Fibroblast of villous mesenchyme (primary cell): ENCODE measurements at places on chromosomes 2 and 18. TPM values are rescaled to one million over a fixed set of nuclear protein-coding genes. Genes with fewer than 3 reads are reported as not detected.

ARHGEF4 gene
- total RNA-seq: 0.32 and 0.86 TPM in 2 replicates

TLX2 gene
- not detected in 2 replicates for total RNA-seq

C2orf80 gene
- not detected in 2 replicates for total RNA-seq

KANSL1L gene
- 18.0 and 28.1 TPM in 2 replicates for total RNA-seq

SULT1C3 gene
- total RNA-seq: not detected in 2 replicates

LRATD1 gene
- total RNA-seq: 0.97 and 1.7 TPM in 2 replicates

ANKRD36 gene
- 27.7 and 28.9 TPM in 2 replicates for total RNA-seq

FSHR gene
- not detected in 2 replicates for total RNA-seq

BOK gene
- 42.2 and 54.0 TPM in 2 replicates for total RNA-seq

GAD1 gene
- 0.32 TPM in 1 of 2 replicates, not detected in the other for total RNA-seq

KCNE4 gene
- 13.4 and 18.4 TPM in 2 replicates for total RNA-seq

MGAT5 gene
- total RNA-seq: 64.7 and 109 TPM in 2 replicates

REG3A gene
- not detected in 2 replicates for total RNA-seq

C2orf78 gene
- total RNA-seq: not detected in 2 replicates

CHRNG gene
- not detected in 2 replicates for total RNA-seq

C2orf76 gene
- 8.6 and 9.3 TPM in 2 replicates for total RNA-seq

TCF7L1 gene
- 4.3 and 9.0 TPM in 2 replicates for total RNA-seq

CDK5R2 gene
- not detected in 2 replicates for total RNA-seq

GALNT3 gene
- 1.3 and 4.3 TPM in 2 replicates for total RNA-seq

DOK6 gene
- total RNA-seq: 2.6 and 6.9 TPM in 2 replicates

CCDC148 gene
- total RNA-seq: 0.32 and 2.6 TPM in 2 replicates

ERFE gene
- 0.86 and 2.9 TPM in 2 replicates for total RNA-seq

NEMP2 gene
- 3.9 and 5.6 TPM in 2 replicates for total RNA-seq

CCDC138 gene
- total RNA-seq: 4.2 and 9.1 TPM in 2 replicates
